Activated CD4-positive, alpha-beta T cell treated with anti-CD3 and anti-CD28 coated beads, Interleukin-2, amount 50 U/mL, for 24 hours (primary cell): ENCODE measurements at places on chromosomes 2 and 18.

DNA sequence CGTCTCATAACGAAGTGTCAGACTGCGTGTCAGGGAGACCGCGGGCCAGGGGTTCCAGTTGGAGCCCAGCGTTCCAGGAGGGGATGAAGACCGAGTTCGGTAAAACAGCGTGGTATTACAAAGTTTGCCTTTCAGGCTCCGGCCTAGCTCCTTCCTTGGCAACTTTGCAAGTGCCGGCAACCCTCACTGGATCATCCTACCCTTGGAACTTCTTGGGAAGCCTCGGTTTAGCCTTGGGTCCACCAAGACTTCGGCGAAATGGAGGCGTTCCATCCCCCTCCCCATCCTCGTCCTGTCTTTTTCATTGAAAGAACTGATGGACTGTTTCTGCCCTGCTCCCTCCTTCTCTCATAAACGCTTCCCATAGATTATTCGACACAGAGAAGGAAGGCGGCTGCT lies 10.4 kb upstream of the SKOR2 start:
- no peak for DNase-seq

DNA sequence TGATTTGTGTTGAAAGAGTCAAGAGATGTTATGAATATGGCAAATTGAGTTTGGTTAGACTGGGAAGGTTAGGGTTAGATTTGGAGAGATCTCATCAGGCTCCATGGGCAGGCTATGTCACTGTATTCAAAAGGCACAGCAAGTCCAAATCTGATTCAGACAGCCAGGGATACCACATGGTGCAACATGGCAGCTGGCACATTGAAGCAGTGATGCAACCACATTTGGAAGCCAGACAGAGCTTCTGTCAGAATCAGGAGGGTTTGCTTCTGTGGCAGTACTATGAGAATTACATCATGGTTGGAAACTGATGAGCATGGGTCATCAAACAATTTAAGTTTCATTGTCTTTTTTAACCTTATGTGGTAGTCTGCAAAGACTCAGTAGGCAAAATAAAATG lies 772.2 kb downstream of the SUCLG1 start:
- DNase-seq: no peak

- no peak for DNase-seq
These were observed 60.9 kb downstream of the C18orf63 start for GRCh38 chr18:74376523-74376922.

DNA sequence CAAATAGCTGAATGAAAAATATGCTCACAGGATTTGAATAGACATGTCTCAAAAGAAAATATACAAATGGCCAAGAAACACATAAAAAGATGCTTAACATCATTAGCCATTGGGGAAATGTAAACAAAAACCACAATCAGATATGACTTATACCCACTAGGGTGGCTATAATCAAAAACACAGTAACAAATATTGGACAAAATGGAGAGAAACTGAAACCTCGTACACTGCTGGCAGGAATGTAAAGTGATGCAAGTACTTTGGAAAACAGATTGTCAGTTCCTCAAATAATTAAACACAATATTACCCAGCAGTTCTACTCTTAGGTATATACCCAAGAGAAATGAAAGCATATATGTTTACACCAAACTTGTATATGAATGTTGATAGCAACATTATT lies 213.0 kb downstream of the PHLPP1 start:
- DNase-seq: no peak

DNA sequence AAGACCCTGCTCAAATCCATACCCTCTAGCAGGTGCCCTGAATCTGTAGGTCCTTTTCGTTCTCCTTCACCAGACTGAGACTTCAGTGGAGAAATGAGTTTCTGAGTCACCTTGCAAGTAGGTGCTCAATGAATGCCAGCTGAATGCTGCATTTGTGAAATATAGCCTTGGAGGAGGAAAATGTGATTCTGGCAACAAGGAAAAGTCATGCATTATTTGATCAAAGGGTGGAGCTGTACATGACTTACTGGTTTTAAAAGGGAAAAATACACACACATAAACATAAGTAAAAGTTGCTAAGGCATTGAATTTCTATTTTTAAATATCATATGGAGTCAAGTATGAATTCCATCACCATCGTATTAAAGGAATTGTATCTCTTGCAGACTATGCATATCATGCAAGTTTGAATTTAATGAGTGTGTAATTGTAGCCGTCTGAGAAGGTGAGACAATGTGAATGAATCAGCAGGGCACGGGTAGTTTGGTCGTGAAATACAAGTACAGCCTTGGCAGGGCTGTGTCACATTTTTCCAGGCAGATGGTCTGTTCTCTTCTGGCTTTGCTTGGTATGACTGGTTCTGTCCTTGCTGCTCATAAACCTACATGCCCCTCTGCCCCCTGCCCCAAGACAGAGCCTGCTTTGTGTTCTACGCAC lies 160.8 kb downstream of the COL6A3 start:
- DNase-seq: no peak

GRCh38 chr18:8990276-8991031 lies 112.0 kb upstream of the NDUFV2 start:
- no peak for DNase-seq

- DNase-seq: no peak
These were observed 14.1 kb upstream of the CYS1 start for GRCh38 chr2:10094271-10094814.

DNA sequence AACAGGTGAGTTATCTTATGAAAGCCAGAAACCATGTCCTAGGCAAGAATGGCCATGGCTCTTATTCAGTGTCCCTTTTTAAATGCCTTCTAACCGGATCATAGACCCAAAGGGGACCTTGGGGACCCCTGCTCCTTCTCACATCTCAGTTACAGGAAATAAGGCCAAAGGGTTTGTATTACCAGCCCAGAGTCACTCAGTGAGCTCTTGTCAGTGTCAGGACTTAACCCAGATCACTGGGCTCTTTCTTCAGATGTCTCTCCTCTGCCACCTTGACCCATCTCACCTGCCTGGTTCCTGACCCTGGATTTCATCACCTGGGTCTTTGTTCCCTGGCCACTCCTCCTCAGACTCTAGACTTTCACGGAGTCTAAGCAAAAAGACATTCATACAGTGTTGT lies 556.7 kb downstream of the CMPK2 start:
- no peak for DNase-seq

GRCh38 chr2:200578778-200579177 lies 7.0 kb upstream of the AOX1 start:
- peak; percentile 6 for DNase-seq

DNA sequence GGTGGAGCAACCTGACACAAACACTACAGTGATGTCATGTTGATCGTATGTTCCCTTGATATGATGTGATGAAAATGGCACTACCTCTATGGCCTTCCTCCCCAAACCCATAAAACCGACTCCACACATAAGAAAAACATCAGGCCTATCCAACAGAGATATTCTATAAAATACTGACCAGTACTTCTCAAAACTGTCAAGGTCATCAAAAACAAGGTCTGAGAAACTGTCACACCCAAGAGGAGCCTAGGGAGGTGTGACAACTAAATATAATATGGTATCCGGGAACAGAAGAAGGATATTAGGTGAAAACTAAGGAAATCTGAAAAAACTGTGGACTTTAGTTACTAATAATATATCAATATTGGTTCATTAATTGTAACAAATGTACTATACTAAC lies 85.9 kb upstream of the FZD5 start:
- no peak for DNase-seq

GRCh38 chr2:112528541-112528940 lies 13.7 kb upstream of the POLR1B start:
- no peak for DNase-seq

DNA sequence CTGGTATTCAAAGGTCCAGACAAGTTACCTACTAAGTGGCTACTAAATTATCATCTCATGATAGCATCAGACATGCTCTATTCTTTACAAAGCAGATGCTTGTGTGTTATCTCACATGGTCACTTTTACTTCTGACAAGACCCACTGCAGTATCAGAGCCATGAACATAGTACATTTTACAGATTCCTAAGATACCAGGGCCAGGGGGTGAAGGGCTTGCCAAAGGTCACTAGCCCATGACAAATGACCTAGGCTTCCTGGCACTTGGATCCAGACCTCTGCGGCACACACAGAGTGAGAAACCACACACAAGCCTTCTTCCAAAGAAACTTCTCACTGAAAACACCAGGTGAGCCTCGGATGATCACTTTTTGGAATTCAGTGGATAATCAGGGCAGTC lies 446.8 kb downstream of the EIPR1 start:
- no peak for DNase-seq

- no peak for DNase-seq
These were observed 166.5 kb upstream of the KCNJ3 start for GRCh38 chr2:154532004-154532403.

GRCh38 chr2:174775571-174775980 lies 11.3 kb upstream of the CHRNA1 start:
- no peak for DNase-seq

- no peak for DNase-seq
These were observed 617 bp downstream of the CCDC142 start for GRCh38 chr2:74481961-74482800.

DNA sequence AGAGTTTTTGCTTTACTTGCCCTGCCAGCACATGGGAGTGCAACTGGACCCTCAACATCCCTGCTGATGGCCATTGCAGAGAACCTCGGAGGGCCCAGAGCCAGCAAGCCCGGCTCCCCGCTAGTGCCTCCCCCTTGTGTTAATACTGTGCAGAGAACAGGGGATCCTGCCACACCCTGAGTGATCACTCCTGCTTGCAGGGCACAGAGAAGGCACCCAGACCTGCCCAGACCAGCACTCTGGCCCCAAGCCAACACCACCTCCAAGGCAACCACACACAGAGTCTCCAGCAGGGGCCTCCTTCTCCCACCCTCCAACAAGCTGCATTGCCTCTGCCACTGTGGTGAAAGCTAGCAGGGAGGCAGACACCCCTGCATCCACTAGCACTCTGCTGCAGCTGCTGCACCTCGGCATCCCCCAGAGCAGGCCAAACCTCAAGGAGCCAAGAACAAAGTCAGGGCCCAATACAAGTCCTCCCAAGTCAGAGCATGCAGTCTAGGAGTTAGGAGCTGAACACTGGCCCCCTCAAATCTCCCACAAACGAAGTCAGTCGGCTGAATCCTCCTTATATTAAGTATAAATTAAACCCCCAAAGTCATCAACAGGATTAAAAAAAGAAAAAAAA lies 157.7 kb downstream of the CCDC178 start:
- no peak for DNase-seq

GRCh38 chr18:22179631-22180030 lies 10.2 kb downstream of the GATA6 start:
- no peak for DNase-seq

- DNase-seq: no peak
These were observed 263.8 kb upstream of the ATP5MC3 start for GRCh38 chr2:175445281-175445680.

- DNase-seq: no peak
These were observed 44.2 kb downstream of the NRXN1 start for GRCh38 chr2:50987616-50988313.

GRCh38 chr2:203209538-203209937 lies 29.3 kb upstream of the CYP20A1 start:
- no peak for DNase-seq

- DNase-seq: no peak
These were observed 631.8 kb upstream of the ID2 start for GRCh38 chr2:8049851-8050571.

- DNase-seq: no peak
These were observed 75.6 kb upstream of the ITGB6 start for GRCh38 chr2:160275656-160276055.

DNA sequence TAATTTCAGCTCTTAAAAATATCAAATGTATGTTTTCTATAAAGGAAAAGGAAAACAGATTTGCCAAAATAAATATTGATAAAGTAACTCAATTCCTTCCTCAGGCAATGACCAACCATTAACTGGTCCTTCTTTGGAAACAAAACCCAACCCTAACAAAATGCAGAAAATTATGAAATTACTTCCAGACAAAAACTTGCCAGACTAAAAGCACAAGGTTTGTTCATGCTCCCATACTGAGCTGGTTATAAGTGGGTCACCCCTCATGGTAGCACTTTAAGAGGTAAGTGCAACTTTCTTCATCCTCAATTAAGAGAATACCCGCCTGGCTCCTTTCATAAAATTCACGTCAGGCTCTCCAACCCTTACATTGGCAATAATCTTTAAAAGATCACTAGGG lies 31.1 kb upstream of the TTC32 start:
- no peak for DNase-seq

GRCh38 chr2:205752296-205752820 lies 70.1 kb downstream of the NRP2 start:
- DNase-seq: no peak

DNA sequence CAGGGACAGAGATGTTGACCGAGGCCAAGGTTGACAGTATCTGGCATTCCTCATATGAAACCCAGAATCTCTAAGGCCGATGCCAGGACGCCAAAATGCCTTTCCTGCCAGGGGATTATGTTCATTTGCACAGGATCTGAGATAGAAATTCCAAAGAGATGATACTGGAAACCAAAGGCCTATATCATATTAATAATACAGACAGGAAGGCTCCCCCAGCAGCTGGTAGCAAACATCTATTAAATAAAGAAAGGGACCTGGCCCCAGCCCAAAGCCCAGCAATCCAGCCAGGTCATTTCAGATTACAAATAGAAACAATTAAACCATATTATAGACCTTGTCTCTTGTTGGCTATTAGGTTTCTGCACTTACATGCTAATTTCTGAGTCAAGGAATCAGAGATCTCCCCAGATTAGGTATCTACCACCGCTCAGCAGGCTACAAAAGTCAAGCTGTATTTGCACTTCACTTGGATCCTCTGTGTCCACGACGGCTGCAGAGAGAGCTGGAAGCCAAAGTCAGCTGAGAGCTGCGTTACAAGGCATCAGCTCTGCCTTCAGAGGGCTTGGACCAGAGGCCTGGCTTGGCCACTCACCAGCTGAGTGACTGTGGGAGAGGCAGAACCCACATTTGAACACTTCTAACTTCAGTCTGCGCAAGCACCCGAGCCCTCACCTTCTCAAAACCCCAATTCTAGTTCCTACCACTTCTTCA lies 269.3 kb upstream of the SIX2 start:
- no peak for DNase-seq

DNA sequence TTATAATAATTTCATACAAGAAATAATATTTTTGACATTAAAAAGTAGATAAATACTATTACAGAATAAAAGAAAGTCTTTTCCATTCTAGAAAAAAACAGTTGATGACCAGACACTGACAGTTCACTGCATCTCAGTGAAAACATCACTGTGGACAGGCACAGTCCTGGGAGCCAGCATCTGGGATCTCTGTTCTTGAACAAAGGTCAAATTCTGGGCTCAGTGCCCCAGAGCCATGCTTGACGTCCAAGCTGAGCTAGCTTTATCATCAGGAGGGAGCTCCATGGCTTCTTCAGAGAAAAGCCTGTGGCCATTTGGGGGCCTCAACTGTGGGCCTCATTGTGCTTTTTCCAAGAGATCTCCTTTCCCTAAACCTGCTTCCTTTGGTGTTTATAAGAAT lies 86.1 kb upstream of the SRD5A2 start:
- no peak for DNase-seq

DNA sequence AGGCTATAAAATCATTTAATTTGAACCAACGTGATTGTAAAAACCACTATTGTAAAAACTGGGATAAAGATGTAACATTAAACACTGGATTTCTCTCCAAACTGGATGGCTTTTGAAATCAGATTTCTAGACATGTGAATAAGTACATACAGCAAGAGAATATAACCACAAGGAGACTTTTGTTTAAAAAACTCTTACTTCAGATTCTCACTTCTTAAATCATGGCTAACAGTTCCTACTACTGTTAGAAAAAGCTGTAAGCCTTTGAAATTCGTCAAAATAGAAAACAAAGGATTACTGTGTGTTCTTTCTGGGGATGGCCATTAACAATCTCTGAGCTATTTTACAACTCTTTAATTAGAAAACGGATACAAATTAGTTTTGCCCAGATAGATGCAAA lies 39.4 kb upstream of the SH3BP4 start:
- DNase-seq: no peak

- no peak for DNase-seq
These were observed 112.5 kb downstream of the EFEMP1 start for GRCh38 chr2:55811048-55811447.
